ENCODE measurements at places on chromosomes 5 and 9. TPM values are rescaled to one million over a fixed set of nuclear protein-coding genes. Genes with fewer than 3 reads are reported as not detected.

The NUTM2F gene
- not detected for total RNA-seq

The CD74 gene
- 0.65 TPM for total RNA-seq

The NMUR2 gene
- total RNA-seq = not detected

The IRX2 gene
- 0.72 TPM for total RNA-seq

The GPRIN1 gene
- total RNA-seq = 3.7 TPM

The RIOK2 gene
- total RNA-seq = 16.2 TPM

The PAX5 gene
- not detected for total RNA-seq

The PCDHGA3 gene
- total RNA-seq = 2.0 TPM

The SELENOP gene
- 25.3 TPM for total RNA-seq

The FOXD4L3 gene
- not detected for total RNA-seq

The FKTN gene
- 12.6 TPM for total RNA-seq

The KLF9 gene
- 44.4 TPM for total RNA-seq

The SMIM33 gene
- total RNA-seq = not detected

The KIF20A gene
- 14.6 TPM for total RNA-seq

The CORO2A gene
- 1.1 TPM for total RNA-seq

The MEGF10 gene
- total RNA-seq = not detected

The PRDM9 gene
- not detected for total RNA-seq

The CYLC2 gene
- not detected for total RNA-seq

The CDH9 gene
- total RNA-seq = not detected

The FABP6 gene
- not detected for total RNA-seq

The DDX4 gene
- not detected for total RNA-seq

The OLFML2A gene
- 0.49 TPM for total RNA-seq

The KCNT1 gene
- total RNA-seq = not detected

The SOHLH1 gene
- total RNA-seq = not detected

The FOXD4 gene
- not detected for total RNA-seq

The SLC36A3 gene
- total RNA-seq = not detected

The FBXL7 gene
- total RNA-seq = 8.3 TPM
